ENCODE measurements at places on chromosomes 7 and 10.

DNA sequence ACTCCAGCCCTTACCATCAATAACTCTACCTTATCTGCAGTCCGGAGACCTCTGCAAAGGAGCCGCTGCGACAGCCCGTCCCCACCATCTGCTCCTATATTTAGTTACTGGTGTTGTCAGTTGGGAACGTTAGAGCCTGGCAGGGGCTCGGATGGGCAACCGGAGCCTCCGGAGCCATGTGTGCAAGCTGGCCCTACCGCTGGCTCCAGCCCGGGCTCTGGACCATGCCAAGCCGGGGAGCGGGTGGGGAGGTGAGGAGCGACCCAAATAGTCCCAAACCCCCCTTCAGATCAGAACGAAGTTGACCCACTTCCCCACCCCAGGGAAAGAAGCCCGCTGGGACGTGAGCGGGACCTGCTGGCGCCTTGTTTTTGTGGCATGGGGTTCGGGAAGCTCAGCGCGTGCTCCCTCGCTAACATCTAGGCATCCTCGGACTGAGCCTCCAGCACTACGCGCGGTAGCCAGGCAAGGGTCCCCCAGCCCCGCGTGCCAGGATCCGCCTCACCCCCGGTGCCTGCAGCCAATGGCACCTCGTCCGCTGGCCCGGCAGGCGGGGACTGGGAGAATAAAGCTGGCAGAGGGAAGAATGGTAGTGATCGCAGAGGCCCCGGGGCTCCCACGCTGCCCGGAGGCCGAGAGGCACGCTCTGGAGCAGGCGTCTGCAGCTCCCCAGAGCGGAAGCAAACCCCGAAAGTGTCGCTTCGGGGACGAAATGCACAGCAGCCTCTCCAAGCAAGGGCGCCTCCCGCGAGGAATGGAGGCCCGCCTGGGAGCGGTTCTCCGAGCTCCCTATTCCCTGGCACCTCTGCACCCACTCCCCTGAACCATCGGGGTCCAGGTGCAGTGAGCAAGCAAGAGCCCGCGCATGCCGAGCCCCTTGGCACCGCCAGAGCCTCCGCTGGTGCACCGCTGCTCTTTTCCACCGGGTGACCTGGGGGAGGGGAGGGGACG is 679 bp downstream of the LRRC20 start:
- DNase-seq, result no peak

DNA sequence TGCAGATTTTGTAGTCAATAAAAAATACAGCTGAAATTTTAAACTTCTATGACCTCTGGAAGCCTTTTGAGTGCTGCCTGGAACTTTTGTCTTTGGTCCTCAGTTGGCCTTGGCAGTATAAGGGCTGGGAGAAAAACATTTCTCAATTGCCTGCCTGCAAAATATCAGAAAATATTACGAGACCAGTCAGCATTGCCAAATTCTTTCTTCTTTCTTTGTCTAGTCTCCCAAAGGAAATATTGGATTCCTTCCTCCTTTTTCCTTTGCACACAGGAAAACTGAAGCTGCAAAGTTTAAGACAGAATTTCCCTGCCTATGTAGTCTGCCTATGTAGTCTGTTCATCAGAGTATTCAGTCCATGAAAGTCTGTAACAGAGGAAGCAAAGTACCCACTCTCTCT is 95.9 kb downstream of the CHRM2 start:
- no peak for DNase-seq

DNA sequence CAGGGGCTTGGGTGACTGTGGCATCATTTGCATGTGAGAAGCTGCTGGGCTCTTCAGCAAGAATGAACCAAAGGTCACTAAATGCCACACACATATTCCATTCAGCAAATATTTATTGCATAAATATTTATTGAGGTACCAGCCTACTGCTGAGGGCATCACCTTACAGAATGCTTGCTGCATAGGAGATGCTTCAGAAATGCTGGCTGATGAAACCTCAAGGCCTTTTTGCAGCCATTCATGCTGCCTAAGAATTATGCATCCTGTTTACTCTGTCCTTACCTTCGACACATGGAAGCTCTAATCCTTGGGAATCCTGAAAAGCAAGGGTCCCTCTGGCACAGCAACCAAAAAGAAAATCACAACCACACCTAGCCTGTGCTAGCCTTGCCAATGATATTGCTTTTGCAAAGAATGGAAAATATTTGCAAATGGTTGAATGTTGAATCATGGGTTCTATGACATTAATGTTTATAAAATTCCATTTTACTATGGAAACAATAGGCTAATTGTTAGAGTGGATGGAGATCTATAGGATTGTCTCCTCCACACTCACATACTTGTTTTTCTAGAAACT is 79.6 kb downstream of the PCGF5 start:
- no peak for DNase-seq

DNA sequence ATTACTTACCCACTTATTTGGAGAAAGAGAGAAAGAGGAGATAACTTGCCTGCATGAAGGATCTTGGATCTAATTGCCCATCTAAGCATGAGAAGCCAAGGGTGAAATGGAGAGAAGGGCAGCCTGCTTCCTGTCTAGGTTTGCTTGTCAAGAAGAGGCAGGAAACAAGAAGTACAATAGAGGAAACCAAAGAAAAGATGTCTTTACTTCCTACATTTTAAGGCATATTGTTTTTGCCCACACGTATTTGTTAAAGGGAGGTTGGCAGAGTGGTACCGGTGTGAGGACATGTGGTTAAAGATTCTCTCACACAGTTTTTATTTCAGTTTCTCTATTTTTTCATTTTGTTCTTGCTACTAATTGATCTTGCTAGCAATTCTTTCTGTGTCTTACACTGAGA is 6.0 kb upstream of the TAS2R38 start:
- no peak for DNase-seq

- DNase-seq, result no peak
Measured at GRCh38 chr7:156334636-156335035, 305.9 kb upstream of the RNF32 start.

DNA sequence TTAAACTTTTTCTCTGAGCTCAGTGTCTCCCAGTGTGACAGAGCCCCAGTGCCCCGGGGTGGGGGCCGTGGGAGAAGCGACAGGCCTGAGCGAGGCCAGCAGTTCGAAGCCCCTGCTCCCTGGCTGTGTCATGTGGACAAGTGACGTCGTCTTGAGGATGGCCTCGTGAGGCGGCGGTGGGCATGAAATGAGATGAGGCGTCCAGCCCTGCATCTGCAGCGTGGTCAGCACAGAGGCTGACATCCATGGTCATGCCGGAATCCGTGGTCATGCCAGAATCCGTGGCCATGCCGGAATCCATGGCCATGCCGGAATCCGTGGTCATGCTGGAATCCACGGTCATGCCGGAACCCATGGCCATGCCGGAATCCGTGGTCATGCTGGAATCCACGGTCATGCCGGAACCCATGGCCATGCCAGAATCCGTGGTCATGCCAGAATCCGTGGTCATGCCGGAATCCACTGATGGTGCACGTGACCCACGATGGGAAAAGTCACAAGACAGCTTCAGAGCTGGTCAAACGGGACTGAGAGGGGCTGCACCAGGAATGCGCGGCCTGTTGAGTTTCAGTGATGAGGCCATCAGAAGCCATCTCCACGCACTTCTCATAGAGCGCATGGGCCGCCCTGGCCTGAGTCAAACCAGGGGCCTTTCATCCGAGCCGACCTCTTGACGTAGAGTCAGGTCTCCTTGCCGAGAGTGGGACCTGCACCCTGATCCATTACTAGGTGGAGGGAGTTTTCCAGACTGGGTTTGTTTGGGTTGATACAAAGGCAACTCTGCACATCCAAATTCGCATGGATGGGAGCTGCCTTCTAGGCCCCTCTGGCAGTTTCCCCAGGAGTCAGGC is 342.5 kb downstream of the PTPRN2 start:
- DNase-seq, result no peak

- no peak for DNase-seq
Measured at GRCh38 chr7:81385370-81385769, 384.5 kb downstream of the HGF start.

DNA sequence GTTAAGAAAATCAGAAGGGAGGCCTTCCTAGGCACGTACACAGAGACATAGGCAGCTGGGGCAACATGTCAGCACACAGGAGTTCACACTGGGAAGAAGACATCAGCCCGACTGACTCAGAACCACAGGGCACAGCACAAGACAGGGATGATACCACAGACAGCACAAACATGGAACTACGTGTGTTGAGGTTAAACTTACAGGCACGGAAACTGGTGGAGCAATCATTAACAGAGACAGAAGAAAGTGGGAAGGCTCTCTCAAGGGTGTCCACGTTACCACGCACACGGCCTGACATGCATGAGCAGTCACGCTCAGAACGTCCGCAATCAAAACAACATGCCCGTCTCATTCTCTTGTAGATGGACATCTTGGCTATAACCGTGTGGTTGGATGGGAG is 636.4 kb downstream of the KCNMA1 start:
- no peak for DNase-seq

All from SIG-M5 (cell line).